Uterus (tissue), 4 donors: ENCODE measurements at places on chromosomes 12 and 14. TPM values are rescaled to one million over a fixed set of nuclear protein-coding genes. Genes with fewer than 3 reads are reported as not detected.

The NPFF gene
- not detected for total RNA-seq

The KRT85 gene
- 0.76 TPM for total RNA-seq

DNA sequence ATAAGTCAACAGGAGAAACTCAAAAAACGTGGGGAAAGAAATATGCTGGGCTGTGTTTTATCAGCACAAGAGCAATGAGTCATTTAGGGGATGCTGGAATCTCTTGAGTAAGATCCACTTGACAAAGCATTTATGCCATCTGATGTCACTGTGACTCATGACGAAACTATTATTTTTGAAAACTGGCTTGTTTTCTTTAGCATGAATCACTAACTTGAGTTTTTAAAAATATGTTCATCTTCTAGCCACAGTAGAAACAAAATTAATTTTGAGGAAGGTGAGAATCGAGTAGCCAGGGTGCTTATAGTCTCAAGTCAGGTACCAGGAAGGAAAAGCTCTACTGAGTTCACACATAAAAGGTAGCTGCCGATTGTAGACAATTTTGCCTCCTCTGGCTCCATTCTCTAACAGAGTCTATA, 456.2 kb upstream of the MGAT4C start:
- DNase-seq: no peak

The USP5 gene
- total RNA-seq: 68.6 TPM

The LYSET gene
- total RNA-seq: 9.1 TPM

The SSPN gene
- 31.5 TPM for total RNA-seq

- peak; percentile 27 for DNase-seq
These were observed 49.0 kb downstream of the BORCS5 start for GRCh38 chr12:12405882-12406281.

GRCh38 chr14:50352584-50352983, 40.5 kb downstream of the DMAC2L start:
- DNase-seq: no peak

DNA sequence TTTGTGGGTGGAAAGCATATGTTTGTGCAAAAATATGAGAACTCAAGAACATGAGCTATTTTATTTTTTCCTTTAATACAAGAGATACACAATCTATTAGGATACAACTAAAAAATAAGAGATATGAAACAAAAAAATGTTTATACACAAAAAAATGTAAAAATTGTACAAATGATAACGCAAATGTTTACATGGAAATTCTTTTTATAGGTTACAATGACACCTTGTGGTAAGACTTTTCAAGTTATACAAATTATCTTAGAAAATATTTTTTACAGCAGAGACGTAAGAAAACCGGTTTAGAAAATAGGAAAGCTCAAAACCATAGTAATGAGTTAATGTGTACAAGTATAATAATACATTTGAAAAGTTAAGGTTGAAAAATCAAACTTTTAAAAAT, 25.5 kb downstream of the CEP83 start:
- no peak for DNase-seq

DNA sequence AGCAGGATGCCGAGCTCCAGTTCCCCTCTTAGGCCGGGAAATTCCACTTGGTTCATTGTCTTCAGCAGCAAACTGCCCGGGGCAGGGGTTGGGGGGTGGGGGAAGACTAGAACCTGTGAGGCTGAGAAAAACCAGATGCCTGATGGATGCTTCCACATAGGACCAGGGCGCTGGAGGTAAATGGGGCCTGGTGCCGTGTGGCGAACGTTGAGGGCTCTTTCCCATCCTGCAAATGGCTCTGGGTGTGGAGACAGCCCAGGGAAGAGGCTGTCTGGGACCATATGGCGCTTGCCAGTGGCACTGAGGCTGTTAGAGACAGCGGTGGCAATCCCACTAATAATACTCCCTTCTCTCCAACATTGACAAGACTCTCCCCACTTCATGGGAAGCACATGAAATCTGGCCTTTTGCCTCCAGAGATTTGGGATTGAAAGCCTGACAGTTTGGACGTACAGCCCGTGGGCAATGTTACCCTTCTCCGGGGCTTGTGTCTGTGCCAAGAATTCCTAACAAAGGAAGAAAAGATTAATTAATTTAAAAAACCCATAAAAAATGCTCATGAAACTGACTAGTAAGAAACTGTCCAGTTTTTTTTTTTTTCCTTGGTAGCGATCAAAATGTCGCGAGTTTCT, 44.5 kb downstream of the MAP1LC3B2 start:
- DNase-seq: no peak

DNA sequence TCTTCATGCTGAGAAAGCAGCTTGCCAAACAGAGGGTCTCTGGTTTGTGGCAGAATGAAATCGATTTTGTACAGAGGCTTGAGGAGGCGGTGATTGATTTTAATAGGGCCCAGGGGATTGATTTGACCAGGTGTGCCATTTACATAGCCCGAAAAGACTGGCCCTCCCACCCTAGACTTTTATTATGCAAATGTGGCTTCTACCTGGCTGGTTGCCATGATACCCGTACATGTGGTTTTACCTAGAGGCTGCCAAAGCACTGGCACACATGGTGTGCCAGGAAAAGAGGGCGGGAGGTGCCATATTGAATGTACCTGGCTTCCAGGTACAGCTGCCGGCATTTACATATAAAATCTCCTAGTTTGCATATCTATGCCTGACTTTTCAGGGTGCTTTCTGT, 18.0 kb upstream of the GUCY2C start:
- DNase-seq: no peak

The AICDA gene
- total RNA-seq: not detected

GRCh38 chr12:130435331-130435730, 97.6 kb downstream of the PIWIL1 start:
- DNase-seq: no peak

GRCh38 chr12:42585154-42585840, 4.2 kb downstream of the PRICKLE1 start:
- no peak for DNase-seq

The TCL1A gene
- not detected for total RNA-seq

The EEF1AKMT3 gene
- total RNA-seq: 15.5 TPM

- no peak for DNase-seq
These were observed 196.9 kb upstream of the BTG1 start for GRCh38 chr12:92342574-92342973.

GRCh38 chr14:32403021-32403420, 73.9 kb downstream of the AKAP6 start:
- no peak for DNase-seq

DNA sequence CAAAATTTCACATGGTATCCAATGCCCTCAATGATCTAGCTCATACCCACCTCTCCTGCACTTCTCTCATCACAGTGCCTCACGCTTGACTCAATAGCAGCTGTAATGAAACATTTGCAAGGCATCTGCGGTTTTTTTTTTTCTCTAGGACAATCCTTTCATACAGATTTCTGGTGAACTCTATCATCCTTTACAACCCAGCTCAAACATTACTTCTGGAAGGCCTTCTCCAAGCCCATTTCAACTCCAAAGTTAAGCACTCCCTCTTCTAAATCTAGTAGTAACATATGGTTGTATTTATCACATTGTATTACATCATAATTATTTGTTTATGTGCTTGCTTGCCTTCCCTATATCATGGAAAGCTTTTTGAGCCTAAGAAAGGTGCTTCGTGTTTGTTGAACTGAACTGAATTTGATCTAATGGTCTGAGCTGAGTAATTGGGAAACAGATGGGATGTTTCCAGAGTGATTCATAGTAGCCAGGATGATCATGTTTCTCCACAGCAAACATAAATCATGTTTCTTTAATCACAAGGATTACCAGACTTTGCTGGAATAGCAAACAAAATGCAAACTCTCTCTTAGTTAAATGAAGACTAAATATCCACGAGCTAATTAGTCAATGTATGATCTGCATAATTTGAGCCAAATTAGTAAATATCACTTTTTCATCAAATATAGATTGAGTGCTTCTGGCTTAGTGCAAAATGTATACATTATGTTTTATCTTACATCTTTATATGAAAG, 14.3 kb downstream of the CFL2 start:
- no peak for DNase-seq

DNA sequence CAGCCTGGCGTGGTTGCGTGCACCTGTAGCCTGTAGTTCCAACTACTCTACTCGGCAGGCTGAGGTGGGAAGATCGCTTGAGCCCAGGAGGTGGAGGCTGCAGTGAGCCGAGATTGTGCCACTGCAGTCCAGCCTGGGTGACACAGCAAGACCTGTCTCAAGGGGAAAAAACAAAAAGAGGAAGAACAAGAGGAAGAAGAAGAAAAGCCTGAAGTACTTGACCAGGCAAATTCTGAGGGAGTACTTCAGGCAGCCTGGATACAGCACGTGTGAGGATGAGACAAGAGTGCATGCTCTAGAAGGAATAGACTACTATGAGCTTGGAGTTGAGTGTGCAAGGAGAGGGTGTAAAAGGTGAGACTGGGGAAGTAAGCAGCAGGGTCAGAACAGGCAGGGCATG, 1.8 kb downstream of the GDF3 start:
- DNase-seq: no peak

- DNase-seq: peak; percentile 50
These were observed 10.7 kb upstream of the FKBP4 start for GRCh38 chr12:2783936-2784600.

- no peak for DNase-seq
These were observed 27.5 kb downstream of the BCAT1 start for GRCh38 chr12:24921251-24922038.

- peak; percentile 24 for DNase-seq
These were observed 5.7 kb upstream of the NOS1 start for GRCh38 chr12:117367006-117367638.

GRCh38 chr12:93002293-93003054, 73.4 kb upstream of the EEA1 start:
- no peak for DNase-seq

DNA sequence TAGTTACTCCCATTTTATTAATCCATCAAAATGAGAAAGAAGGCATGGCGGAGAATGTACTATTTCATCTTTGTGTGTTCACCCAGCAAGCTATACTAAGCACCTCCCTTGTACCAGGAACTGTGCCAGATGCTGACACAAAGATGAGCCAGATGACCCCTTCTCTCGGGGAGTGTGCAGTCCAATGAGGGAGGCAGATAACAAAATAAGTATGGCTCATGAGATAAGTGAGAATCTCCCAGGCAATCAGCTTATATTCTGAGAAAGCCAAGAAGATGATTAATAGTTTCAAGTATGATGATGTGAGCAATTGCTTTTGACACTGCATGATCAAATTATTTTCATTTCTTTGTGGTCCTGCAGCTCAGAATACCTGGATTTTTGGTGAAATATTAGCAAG, 1.3 kb upstream of the TMEM233 start:
- DNase-seq: no peak

The CCDC175 gene
- total RNA-seq: not detected

DNA sequence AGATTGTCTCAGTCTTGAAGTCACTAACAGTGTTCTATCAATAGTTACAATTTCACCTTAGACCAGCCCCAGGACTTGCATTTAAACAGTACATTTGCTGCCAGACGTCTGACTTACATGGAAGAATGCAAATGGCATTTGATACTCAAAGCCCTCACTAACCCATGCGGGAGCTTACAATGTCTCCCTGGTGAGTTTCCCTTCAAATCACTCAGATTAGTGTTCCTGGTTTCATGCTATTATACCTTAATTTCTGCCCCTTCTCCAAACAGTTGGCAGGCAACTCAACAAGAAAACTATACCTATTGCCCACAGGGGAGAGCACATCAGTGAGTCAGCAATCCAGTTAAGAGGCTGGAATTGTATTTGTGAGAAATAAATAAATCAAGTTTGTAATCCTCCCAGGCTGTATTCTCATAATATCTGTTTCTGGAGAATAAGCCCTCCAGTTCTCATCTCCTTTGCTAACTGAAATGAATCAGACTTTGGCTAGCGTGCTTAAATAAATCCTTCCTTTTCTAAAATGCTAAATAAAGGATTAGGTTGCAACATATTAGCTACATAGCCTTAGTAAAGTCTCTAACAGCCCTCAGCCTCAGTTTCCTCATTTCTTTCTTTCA, 23.7 kb downstream of the GSTZ1 start:
- no peak for DNase-seq

DNA sequence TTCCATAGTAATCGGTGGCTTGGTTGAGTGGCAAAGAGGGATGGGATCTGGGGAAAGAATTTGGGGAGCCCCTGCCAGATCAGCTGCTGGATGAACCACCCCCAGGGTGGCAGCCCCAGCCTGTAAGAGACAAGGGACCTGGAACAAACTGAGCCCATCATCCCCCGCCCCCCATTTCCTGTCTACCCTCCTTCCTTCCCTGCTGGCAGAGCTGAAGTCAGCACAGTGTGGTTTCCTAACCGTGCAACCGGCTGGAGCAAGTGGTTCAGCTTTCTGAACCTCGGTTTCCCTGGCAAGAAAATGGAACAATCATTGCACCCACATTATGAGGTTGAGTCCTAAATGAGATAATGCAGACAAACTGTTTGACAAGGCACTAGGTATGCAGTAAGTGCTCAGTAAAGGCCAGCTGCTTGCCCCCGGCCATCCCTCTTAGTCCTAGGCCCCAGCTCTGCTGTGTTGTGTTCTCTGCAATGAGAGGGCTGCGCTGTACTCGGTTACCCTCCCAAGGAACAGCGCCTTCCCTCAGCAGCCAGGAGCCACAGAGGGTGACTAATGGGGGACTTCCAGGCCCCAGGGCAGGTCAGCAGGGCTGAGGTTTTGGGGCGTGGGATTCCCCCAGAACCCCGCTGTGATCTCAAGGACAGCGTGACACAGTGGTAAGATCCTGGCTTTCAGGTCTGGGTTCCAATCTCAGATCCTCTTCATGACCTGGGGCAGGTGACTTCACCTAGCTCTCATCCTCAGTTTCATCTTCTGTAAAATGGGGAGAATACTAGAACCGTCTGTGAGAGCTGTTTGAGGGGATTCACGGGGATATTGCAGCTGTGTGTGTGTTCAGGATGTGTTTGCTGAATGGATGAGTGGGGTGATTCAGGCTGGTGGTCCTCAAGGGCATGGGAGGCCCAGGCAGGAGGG, 16.5 kb downstream of the SELPLG start:
- no peak for DNase-seq

GRCh38 chr12:70733385-70733784, 96.2 kb upstream of the PTPRB start:
- no peak for DNase-seq

GRCh38 chr14:61997161-61997560, 234.9 kb downstream of the SNAPC1 start:
- no peak for DNase-seq

The CISTR gene
- total RNA-seq: not detected

The MYF5 gene
- not detected for total RNA-seq

DNA sequence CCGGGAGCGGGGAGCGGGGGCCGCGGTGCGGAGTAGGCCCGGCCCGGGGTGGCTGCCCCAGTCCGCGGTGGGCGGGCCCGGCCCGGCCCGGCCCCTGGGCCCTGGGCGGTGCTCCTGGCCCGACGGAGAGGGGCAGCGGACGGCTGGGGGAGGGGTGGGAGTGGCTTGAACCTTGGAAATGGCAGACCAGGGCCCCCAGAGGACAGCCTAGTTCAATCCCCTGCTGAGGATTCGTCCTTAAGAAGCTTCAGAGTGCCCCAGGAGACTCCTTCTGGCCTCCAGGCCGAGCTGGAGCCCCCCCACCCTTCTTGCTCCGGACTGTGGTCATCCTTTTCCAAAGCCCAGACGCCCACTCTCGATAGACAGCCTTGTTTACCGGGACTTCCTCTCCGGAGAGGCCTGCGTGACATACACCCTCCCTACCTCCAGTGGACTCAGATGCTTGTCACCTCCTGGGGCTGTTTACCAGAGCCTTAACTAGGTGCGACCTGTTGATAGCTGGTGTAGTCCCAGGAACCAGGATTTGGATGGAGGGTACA, 458 bp downstream of the KHNYN start:
- DNase-seq: peak; percentile 77

GRCh38 chr12:91349476-91349875, 166.9 kb upstream of the DCN start:
- no peak for DNase-seq
